ENCODE measurements at places on chromosomes 13 and 19.

GRCh38 chr13:99993660-99994637, 12.4 kb downstream of the ZIC2 start:
- DNase-seq, result no peak

DNA sequence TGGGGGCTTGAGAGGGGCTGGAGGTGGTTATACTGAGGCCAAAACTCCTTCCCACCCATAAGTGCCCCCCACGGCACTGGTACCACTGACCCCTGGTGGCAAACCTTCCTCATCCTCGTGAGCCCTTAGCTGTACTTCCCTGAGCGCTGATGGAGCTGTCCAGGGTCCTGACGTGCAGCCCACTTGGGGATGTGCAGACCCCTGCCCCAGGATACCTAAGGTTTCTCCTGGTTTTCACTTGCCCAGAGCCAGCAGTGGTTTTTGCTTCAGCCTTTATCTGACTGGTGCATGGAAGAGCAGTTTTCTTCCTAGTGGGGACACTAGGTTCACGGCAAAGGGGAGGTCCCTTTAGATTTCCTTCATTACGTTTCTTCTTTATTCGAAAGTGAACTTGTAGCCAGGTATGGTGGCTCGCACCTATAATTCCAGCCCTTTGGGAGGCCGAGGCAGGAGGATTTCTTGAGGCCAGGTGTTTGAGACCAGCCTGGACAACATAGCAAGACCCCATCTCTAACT, 28.7 kb upstream of the KCTD15 start:
- DNase-seq, result no peak

GRCh38 chr19:4609878-4610511, 29.3 kb upstream of the TNFAIP8L1 start:
- peak; percentile 68 for DNase-seq

GRCh38 chr19:48230555-48231129, 25.1 kb downstream of the CARD8 start:
- DNase-seq, result no peak

DNA sequence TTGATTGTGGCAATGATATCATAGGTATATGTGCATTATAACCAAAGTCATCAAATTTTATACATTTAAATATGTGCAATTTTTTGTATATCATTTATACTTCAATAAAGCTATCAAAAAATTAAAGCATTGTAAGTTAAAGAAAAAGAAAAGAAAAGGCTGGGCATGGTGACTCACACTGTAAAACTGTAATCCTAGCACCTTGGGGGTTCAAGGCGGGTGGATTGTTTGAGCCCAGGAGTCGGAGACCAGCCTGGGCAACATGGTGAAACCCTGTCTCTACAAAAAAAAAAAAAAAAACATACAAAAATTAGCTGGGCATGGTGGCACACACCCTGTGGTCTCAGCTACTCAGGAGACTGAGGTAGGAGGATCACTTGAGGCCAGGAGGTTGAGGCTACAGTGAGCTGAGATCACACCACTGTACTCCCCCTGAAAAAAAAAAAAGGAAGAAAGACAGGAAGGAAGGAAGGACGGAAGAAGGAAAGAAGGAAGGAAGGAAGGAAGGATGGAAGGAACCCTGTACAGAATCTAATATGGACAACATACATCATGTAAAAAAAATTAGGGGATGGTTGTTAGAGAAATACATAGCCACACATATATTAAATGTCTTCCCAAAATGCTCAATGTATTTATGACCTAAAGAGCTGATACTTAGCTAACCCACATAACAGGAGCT, 21.7 kb upstream of the SLC25A30 start:
- no peak for DNase-seq

GRCh38 chr19:51501594-51502263, at the start of gene SIGLEC12:
Gene SIGLEC12, minus strand, starts transcription at chr19:51501800. Its CDS starts 67 bp downstream, at chr19:51501733.
- no peak for DNase-seq

- no peak for DNase-seq
These were observed 31.6 kb downstream of the SHISA2 start for GRCh38 chr13:26019881-26020870.

DNA sequence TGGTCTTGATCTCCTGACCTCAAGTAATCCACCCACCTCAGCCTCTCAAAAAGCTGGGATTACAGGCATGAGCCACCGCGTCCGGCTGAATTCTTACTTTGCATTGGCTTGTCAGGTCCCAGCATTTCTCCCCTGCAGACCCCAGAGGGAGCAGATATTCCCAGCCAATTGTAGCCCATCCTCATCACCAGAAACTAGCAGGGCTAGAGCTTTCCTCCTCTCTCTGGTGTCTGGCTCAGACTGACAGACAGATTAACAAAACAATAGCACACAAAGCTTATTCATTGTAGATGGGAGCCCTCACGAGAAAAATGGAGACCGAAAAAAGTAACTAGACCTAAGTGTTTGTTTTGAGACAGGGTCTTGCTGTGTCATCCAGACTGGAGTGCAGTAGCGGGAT, 7.5 kb upstream of the MPV17L2 start:
- DNase-seq, result no peak

DNA sequence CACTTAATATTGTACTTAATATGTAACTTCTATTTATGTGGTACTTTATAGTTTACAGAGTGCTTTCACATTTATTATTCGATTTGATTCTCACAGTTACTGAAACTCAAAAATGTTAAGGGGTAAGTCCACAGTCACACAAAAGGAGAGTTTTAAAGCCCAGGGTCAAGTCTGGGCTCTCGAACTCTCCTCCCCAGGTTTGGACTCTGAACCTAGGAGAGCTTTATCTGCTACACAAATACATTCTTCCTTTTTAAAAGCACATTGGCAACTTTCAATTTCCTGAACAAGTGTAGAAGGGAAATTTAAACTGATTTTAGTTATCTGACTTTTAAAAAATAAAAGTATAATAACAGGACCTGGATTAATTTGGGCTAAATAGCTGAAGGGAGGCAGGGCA, 139.2 kb downstream of the ZAR1L start:
- DNase-seq, result no peak

DNA sequence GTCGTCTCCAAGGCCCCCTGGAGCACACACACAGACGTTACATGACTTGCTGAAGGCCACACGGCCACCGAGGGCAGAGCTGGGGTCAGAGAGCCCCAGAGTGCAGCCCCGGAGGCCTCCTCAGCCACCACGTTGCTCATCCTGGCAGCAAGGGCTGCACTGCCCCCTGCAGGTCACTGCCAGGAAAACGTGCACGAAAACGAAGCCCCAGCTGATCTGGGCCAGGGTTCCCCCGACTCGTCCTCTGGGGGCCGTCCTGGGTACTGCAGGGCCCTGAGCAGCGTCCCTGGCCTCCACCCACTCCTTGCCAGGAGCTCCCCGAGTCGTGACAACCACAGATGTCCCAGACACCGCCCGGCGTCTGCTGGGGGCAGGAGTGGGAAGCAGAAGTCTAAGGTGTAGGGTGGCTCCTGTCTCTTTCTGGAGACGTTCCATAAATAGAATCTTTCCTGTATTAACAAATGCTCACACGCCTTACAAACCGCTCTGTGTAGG, 3.4 kb downstream of the TPGS1 start:
- peak; percentile 90 for DNase-seq

DNA sequence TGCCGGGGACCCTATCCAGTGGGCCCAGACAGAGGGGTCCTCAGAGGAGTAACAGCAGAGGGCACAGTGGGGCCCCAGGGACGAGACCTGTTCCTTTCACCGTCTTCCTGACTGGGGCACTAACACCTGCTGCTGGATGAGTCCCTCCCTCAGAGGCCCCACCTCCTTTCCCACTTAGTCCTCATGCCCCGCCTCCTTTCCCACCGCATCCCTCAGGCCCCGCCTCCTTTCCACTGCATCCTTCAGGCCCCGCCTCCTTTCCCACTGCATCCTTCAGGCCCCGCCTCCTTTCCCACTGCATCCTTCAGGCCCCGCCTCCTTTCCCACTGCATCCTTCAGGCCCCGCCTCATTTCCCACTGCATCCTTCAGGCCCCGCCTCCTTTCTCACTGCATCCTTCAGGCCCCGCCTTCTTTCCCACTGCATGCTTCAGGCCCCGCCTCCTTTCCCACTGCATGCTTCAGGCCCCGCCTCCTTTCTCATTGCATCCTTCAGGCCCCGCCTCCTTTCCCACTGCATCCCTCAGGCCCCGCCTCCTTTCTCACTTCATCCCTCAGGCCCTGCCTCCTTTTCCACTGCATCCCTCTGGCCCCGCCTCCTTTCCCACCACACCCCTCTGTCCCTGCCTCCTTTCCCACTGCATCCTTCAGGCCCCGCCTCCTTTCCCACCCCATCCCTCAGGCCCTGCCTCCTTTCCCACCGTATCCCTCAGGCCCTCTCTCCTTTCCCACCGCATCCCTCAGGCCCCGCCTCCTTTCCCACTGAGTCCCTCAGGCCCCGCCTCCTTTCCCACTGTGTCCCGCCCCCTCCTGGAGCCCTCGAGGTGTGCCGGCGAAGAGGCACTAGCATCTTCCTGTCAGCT, 6.7 kb downstream of the SPPL2B start:
- DNase-seq, result no peak

- DNase-seq, result no peak
These were observed 5.7 kb upstream of the THSD1 start for GRCh38 chr13:52411629-52412028.

DNA sequence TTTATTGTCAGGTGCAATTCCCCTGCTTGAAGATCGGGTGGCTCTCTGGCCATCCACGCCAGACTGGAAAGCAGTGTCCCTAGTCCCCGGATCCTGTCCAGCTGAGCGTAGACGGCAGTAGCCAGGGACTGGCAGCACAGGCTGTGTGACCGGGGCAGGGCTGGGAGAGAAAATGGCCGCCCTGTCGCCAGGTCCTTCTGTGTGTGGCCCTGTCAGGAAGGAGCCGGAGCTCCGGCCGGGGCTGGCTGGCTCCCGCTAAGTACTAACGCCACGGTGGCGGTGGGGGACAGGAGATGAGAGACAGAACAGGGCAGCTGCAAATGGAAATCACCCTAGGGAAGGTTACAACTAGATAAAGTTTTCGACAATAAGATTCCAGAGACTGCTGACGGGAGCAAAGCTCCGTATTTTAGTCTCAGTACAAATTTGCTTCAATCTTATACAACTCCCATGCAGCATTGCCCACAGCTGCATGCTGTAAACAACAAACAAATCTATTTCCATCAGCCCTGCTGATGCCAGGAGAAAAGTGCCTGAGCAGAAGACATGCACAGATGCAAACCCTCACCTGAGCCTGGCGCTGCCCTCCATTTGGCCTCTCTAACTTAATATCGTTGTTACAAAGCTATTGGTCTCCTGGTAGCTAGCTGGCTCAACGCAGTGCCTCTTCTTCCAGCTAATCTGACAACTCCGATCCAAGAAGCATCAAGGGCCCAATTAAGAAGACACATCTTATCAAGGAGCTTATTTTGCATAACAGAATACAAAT, 253.0 kb downstream of the TSHZ3 start:
- no peak for DNase-seq

DNA sequence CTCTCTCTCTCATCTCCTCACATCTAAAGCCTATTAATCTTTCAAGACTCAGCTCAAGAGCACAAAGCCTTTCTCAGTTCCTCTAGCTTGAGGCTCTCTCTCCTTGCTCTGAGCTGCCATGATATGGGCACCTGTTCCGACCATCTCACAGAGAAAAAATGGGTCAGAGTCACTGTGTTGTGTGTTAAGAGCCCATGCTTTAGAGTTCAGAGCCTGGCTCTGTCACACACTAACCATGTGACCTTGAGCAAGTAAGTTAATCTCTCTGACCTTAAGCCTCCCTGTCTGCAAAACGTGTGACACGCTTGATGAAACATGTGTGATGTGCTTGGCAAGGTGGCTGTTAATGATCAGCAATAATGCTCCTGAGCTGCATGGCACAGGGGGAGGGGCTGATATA, 245.2 kb downstream of the DLEU7 start:
- DNase-seq, result no peak

GRCh38 chr19:47097396-47098201, 16.0 kb downstream of the ZC3H4 start:
- DNase-seq, result peak; percentile 41

- DNase-seq, result no peak
These were observed 47.1 kb upstream of the ARHGEF7 start for GRCh38 chr13:111068009-111068350.

DNA sequence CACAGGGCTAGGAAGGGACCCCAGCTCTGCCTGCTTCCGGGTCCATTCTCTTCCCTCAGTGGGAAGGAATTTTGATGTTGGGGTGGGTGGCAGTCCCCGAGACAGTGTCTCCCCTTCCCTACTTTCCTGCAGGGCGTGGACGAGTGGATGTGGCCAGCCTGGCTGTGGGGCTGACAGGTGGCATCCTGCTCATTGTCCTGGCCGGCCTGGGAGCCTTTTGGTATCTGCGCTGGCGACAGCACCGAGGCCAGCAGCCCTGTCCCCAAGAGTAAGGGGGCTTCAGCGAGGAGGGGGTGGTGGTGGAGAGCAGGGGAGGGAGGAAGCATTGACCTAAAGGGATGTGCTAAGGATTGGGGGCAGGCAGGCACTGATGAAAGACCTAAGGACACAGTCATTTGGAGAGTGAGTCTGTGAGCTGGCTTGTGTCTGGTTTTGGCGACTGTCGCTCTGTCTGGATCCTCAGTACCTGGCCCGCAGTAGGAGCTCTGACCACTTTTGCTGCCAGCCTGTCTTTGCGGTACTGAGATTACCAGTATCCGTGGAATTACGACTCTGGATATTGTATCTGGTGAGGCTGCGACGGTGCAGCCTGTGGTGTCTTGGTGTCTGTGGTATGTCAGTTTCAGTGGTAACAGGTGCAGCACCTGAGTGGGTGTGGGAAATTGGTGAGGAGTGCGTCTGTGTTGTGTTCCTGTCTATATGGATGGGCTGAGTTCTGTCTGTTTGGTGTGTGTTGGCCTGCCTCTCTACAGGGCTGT, 2.4 kb upstream of the PRR12 start:
- DNase-seq, result no peak

GRCh38 chr19:32269831-32270230, 75.6 kb upstream of the ZNF507 start:
- DNase-seq, result no peak

DNA sequence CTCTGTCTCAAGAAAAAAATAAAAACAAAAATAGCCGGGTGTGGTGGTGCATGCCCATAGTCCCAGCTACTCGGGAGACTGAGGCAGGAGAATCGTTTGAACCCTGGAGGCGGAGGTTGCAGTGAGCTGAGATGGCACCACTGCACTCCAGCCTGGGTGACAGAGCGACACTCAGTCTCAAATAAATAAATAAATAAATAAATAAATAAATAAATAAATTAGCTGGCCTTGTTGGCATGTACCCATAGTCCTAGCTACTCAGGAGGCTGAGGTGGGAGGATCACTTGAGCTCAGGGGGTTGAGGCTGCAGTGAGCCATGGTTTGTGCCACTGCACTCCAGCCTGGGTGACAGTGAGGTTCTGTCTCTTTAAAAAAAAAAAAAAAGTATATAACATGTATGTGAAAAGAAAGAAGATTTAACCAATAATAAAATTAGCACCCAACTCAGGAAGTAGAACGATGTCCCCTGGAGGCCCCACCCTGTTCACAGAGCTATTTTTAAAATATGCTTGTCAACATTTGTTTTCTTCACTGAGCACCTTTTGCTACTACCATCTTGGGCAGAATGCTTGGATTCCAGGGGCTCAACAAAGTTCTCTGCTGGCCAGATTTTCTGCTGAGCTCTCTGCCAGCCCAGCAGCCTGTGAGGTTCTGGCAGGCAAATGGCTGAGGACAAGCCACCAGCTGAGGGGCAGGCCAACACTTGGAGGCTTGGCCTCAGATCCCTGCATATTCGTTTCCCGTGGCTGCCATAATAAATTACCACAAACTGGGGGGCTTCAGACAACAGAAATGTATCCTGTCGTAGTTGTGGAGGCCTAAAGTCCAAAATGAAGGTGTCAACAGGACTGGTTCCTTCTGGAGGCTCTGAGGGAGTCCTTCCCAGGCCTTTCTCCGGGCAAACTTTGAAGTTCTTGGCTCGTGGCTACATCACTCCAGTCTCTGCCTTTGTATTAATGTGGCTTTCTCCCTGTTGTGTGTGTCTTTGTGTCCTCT, 5.2 kb downstream of the SLC25A42 start:
- DNase-seq, result no peak

GRCh38 chr19:47230054-47230920, 712 bp downstream of the BBC3 start:
- DNase-seq, result peak; percentile 69

All from BE2C (cell line).